CD4-positive, alpha-beta T cell treated with Interferon alpha-2 for 1 hour (primary cell): ENCODE measurements at places on chromosomes 11 and 22.
A peak's percentile ranks its signal among the peaks of the same experiment; 100 is the strongest.

DNA sequence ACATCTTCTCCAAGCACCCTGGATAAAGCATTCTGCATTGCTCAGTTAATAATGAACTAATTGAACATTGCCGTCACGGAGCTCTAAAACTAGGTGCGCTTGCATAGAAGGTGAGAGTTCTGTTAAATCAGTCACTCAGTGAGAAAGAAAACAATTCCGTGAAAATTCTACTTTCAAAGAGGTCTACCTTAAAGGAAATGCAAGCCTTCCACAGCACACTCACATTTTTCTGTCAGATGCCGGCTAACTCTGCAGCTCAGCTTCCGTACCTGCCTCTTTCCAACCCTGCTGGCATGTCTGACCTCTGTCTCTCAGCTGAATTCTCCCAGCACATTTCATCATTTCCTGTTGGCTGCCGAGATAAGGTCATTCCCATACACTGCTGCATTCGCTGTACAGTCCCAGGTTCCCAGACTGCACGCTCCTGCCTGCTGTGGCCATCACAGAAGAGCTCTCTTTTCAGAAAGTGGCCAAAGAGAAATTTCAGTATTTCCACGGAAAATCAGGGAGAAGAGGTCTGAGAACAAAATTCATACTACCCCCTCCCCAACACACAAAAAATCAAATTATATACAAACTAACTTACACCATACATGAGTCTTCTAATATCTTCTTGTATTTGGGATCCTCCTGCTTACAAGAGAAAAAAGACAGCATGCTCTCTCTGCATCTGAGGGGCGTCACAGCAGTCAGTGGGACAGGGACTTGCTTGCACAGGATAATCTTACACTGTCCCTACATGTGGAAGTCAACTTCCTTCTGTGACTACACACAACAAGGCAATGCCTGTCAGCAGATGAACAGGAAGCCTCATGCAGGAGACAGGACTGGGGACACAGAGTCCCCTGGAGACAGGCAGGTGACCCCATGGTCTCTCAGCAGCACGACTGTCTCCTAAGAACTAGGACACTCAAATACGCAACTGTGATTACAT lies 55.1 kb downstream of the PACSIN2 start:
- no peak for DNase-seq

GRCh38 chr22:44049486-44050231 lies 25.6 kb downstream of the PARVB start:
- DNase-seq, result no peak

DNA sequence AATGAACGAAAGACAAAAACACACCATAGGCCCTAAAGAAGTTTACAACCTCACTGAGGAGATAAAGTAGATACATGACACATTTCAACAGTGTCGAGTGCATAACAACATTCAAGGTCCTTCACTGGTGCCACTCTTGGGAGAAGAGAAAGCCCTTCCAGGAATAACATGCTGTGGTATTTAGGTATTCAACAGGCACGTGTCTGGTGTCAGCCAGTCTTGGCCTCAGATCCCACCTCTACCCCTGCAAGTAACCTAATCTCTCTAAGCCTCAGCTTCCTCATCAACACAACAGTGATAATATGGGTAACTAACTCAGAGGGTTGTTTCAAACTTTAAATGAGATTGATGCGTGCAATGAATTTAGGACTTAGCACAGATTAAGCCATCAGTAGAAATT lies 235.0 kb upstream of the ZC3H12C start:
- no peak for DNase-seq

GRCh38 chr11:86805873-86806310 lies 5.5 kb downstream of the PRSS23 start:
- peak; percentile 39 for DNase-seq

DNA sequence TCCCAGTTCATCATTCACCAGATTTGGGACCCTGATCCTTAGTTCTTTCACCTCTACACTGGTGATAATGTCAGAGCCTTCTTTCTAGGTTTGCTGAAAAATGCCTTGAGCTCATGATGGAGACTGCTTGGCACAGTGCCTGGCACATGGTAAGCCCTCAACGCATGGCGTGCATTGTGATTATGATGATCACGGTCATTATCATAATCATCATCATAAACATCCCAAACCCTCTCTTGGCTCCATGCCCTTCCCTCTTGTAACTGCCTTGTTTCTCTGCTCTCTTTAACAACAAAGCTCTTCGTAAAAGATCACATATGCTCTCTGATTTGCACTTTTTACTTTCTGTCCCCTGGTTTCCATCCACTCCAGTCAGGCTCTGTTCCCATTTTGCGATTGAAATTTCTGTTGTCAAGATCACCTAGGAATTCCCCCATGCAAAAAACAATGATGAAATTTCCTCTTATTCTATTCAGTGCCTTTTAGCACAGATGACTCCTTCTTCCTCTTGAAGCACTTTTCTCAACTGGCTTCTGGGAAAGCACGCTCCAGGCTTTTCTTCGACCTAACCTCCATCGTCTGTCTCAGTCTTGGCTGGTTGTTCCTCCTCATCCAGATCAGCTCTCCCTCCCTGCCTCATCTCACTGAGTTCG lies 479.1 kb downstream of the OPCML start:
- DNase-seq, result no peak

DNA sequence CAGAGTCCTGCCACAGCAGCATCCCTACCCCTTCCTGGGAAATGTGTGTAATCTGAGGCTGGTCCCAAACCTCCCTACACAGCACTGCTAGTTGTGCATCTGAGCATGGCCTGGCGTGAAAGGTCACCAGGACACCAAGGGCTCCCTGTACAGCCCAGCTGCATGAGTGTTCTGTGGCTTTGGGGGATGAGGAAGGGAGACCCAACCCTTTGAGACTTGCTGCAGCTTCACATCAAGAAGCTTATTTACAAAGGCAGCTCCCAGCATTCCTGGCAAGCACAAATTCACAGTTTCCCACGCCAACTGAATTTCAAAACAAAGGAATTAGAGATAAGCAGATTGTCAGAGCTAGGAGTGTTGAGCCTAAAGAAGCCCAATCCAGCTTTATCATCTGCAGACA lies 32.2 kb downstream of the CSNK2A3 start:
- no peak for DNase-seq

DNA sequence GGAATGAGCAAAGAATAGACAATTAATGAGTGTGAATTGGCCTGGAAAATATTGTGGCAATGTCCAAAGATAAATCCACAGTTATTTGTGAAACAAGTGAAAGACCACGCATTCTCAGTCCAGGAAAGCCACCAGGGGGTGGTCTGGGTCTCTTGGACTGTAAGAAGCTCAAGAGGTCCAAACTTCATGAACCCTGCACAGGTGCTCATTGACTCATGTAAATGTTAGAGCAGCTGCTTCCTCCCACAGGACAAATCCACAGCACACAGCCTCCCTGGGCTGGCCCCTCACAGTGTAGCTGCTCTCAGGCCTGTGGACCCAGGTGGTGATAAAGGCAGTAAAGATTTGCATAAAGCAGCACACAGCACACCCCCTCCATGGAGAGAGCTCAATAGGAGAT lies 114.0 kb downstream of the ZNF280B start:
- peak; percentile 42 for DNase-seq

DNA sequence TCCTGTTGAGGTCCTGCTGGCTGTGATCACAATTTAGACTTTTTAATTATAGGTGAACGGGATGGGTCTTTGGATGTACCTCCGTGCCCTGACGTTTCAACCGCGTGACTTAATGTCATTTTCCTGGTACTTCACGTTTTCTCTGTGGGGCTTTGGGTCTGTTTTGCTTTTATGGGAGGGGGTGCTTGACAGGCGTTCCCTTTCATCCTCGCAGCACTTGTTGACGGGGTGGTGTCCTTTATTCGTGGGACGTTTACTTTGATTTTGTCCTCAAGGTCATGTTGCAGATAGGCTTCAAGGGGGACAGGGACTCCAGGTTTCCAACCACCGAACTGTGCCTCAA lies 994 bp downstream of the PPP6R3 start:
- DNase-seq, result no peak

DNA sequence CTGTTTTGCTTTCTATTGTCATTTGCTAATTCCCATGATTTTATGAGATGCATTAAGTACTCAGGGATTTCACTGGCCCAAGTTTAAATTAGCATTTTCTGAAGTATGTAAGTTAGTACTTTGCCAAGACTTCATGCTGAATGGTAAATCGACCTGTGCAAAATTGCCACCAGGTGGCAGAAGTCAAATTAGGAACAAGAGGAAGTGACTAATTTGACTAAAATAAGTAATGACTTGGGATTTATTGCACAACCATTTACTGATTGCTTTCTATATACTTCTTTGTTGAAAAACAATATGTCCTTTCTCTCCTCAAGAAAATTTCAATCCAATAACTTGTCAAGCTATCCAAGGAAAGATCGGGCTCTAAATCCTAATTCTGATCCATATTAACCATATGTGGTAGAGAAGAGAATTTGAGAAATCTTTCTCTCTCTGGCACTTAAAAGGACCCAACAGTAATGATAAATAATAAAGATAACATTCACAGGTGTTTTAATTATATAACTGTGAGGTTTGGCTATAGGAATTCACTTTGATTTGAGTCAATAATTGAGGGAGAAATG lies 253.7 kb upstream of the CHORDC1 start:
- DNase-seq, result peak; percentile 14

GRCh38 chr11:36210529-36210928 lies 78.7 kb downstream of the COMMD9 start:
- no peak for DNase-seq

DNA sequence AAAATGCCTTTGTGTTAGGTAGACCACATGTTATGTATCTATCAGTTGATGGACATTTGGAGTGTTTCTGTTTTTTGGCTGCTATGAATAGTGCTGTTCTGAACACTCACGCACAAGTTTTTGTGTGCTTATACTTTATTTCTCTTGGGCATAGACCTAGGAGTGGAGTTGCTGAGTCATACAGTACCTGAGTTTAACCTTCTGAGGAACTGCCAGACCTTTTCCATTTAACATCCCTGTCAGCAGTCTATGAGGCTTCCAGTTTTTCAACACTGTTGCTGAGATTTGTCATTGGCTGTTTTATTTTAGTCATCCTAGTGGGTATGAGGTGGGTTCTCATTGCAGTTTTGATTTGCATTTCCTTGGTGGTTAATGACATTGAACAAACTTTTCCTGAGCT lies 4.4 kb downstream of the CTTN start:
- DNase-seq, result no peak

DNA sequence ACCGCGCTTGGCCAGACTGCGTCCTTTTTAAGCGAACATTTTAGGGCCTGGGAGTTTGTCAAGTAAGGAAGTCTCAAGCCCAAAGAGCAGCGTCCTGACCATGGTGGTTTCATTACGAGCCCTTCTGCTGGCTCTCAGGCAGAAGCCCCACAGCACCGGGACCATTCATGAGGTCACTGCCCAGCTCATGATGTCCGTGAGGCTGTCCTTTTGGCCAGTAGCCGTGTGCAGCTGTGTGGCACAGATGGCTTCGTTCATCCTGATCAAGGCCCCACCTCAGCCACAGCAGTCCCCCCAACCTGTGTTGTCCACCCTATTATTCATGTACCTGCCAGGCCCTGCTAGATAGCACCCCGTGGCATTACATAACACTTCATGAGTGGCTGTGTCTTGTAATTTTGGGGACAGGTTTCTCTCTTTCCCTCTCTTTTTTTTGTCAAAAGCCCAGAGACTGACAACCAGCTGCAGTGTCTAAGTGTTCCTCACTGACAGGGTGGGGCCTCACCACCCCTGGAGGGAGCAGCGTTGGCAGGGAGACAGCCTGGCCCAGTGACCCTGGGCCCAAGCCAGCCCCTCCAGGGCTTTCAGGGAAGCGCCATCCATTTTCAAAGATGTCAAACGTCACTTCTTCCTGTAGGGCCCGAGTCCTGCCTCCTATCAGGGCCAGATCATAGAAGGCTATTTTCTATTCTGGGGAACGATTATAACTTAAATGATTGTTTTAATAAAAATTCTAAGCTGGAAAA lies 21.8 kb upstream of the CABP7 start:
- no peak for DNase-seq

DNA sequence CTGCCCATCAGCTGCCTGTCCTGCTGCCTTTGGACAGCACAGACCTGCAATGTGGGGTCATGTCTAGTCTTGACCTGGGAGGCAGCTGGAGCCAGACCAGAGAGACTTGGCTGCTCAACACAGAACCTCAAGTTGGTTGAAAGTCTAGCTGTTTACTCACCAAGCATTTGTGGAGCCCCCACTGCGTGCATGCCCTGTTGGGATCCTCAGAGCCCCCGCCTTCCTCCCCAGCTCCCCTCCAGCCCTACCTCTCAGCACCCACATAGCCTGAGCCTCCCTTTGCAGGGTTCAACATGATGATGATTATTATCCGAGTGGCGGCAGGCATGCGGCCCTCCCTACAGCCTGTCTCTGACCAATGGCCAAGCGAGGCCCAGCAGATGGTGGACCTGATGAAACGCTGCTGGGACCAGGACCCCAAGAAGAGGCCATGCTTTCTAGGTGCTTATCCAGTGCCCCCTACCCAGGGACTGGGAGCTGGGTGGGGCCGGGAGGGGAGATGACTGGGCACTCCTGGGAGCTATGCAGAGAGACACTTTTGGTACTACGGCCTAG lies 8.3 kb downstream of the ANKK1 start:
- DNase-seq, result no peak

DNA sequence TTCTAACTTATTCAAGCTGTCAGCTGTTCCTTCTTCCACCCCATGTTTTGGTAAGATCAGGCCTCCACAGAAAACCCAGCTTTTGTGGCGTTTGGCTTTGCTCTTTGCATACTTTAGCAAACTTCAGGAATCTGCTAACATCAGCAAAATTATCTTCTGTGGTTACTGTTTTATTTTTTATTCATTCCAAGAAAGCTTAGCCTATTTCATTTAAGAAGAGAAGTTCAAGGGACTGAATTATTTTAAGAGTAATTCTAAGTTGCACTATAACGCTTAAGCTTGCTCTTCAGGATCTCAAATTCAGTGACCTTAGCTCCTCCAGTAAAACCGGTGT lies 1.1 kb downstream of the JHY start:
- no peak for DNase-seq

- DNase-seq, result no peak
These were observed 33.7 kb downstream of the SVIP start for GRCh38 chr11:22795914-22796313.

DNA sequence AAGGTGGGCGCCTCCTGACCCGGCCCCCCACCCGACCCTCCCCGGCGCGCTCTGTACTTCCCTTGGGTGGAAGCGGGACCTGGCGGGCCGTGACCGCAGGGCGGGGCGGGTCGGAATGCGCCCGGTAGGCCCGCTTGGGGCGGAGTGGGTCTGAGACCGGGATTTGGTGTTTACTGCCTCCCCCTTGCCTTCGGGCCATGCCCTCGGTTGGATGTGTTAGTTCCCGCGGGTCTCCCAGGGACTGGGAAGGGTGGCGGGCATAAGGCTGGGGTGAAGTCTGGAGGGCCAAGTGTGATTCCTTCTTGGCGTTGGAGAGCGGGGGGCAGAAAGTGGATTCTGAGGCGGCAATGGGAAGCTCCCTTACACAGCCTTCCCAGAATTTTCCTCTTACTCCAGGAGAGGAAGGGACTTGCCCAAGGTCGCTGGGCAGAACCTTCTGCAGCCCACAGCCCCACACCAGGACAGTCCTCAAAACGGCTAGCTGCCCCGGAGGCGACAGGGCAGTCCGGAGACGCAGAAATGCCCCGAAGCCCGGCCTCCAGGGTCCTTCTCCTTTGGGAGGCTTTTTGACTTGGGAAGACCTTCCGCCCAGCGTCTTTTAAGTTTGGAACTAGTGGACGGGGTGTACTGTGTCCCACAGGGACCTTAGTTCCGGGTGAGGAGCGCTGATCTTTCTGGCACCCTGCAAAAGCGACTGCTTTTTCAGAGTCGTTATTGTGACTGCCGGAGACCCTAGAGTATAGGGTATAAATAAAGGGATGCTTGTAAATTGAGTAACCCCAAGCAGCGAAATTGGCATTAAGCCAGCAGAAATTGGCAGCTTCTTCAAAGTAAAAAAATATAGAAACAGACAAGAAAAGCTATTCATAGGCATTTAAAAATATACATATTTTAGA lies 647 bp downstream of the SWAP70 start:
- peak; percentile 13 for DNase-seq
